ENCODE measurements at places on chromosomes 6 and 20. TPM values are rescaled to one million over a fixed set of nuclear protein-coding genes. Genes with fewer than 3 reads are reported as not detected.
A peak's percentile ranks its signal among the peaks of the same experiment; 100 is the strongest.

- no peak for DNase-seq
Measured at GRCh38 chr6:73329201-73329600, 24.9 kb downstream of the DPPA5 start.

DNA sequence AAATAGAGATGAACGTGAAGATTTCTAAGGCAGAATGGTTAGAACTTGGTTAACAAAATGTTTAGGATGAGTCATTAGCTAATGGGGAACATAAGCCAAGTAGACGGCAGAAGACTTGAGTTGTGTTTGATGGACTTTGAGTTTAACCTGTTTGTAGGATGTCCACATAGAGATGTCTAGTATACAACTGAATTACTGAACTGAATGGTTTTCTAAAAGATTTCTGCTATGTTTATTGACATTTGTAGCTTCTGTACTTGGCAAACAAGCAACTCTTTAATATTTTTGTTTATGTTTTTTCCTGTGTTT is 54.5 kb upstream of the DYNLRB1 start:
- peak; percentile 23 for DNase-seq

DNA sequence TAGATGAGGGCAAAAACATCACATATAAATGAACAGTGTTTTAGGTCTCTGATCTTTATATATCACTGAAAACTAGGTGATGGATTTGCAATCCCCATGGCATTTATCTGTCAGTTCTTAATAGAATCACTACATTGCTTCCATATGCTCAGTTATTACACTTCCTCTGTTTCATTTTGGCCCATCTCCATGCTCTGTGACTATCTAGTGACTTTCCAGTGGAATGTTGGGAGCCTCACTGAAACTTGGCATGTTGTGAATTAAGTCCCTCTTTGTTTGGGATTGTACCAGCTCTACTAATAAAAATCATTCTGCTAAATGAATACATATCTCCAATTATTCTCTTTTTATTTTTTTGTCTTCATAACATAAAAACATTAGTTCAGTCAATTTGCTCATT is 226.1 kb upstream of the CEP162 start:
- peak; percentile 63 for DNase-seq

GRCh38 chr6:21274851-21275250 is 318.7 kb upstream of the SOX4 start:
- no peak for DNase-seq

DNA sequence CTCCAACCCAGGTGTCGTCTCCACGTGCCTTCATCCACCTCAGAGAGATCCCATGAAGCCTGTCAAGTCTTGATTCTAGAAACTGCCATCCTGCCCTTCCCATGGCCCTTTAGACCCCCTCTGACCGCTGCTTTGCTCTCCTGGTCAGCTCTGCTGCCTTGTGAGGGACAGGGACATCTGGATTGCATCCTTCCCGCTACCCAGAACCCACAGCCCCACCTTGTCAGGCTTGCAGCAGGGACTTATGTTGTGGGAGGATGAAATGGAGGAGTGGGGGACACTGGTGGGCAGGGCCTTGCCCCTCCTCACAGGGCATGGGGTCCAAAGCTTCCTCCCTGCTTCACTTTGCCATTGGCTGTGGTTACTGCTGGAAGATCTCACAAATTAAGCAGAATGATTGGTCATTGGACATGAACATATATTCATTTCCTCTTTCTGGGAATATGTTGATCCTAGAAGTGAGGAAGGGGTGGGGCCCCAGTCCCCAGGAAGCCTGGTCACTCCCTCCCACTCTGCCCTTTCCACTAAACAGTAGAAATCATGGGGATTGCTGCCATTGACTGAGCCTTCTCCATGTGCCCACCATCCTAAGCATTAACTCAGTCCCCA is 4.5 kb downstream of the GLP1R start:
- DNase-seq = no peak

GRCh38 chr20:4069751-4070150 is 54.4 kb upstream of the RNF24 start:
- peak; percentile 70 for DNase-seq

DNA sequence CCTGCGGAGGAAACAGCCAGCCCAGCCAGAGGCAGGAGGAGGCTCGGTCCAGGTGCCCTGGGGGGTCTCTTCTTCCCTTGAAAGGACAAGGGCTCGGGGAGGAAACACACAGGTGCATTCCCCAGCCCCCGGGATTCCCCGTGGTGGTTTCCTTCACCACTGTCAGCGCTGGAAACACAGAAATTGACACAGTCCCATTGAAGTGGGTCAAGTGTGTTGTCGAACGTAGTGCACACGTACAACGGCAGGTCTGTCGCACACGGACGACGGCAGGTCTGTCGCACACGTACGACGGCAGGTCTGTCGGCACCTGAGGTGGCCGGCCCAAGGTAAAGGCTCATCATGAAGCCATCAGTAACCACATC is 80.9 kb downstream of the DLL1 start:
- no peak for DNase-seq

DNA sequence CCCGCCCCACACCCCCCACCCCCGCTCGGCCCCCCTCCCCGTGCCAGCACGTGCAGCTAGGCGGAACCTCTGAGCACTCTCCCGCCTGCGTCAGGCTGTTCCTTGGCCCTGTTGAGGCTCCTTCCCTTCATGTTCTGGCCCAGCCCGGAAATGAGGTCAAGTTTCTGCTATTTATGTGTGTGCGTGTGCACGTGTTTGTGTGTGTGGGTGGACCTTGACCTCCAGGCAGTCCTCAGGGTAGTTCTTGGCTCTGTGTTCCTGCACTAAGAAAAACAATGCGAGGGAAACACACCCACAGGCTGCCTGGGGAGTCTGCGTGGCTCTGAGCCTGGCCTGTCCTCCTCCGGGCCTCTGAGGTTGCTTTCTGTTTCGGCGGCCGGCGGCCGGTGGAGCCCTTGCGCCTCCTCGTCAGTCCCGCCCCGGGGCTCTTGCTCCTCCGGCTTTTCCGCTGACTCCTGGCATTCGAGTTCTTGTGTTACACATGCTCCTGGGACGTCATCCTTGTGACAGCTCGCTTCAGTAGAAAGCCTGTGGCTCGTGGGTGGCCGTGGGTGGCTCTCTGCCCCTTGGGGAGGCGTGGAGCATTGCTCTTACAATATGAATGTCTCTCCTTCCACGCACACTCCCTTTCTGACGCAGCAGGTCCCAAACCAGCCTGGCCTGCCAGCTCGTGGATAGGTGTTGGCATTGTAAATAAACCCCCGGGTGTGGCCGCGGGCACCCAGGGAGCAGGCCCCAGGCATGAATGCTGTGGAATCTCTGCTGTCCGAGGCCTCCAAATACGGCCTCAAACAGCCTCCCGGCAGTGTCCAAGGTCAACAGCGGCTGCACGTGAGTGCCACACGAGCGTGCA is 10.0 kb downstream of the SLCO4A1 start:
- peak; percentile 99 for DNase-seq

GRCh38 chr6:63636518-63637021 is 968 bp downstream of the PHF3 start:
- DNase-seq = peak; percentile 69

GRCh38 chr6:157774153-157775135 is 48.6 kb upstream of the SNX9 start:
- no peak for DNase-seq

DNA sequence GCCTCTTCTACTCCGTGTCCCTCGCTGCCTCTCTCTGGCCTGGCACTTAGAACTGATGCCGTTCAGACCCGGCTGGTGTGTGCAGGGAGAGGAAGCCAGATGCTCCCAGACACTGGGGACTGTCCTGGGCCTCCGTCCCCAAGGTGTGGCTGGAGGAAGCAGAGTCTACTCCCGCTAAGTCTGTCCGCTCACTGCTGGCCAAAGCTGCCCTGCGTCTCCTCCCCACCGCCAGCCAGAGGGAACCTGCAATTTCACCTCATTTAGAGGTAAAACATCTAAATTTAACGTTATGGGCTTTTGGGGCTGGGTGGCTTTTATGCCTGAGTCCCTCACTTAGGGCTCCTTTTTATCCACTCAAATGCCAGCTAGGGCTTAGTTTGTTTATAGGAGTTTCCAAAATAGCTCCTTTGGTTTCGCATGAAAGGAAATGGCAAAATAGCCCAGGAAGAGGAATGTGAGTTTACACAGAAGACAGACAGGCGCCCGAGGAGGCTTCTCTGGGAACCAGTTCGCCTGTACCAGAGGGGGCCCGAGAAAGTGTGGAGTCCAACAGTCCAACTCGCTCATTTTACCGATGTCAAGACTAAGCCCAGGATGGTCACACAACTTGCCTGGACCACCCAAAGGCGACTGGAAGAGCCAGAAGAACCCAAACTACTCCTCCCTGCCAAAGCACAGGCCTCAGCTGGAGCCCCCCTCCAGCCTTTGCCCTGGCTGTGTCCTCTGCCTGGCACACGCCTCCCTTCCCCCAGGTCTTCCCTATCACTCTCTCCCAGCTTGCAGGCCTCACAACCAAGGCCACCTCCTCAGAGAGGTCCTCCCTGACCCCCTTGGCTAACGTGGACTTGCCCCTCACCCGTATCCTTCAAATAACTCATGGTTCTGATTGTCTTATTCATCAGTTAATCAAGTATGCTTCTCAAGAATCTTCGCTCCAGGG is 54.5 kb downstream of the RIPOR3 start:
- DNase-seq = no peak

GRCh38 chr6:33985313-33985751 is 160.6 kb downstream of the GRM4 start:
- DNase-seq = no peak

CDH22 gene
- polyA plus RNA-seq = not detected

TFAP2D gene
- not detected for polyA plus RNA-seq

PMEPA1 gene
- polyA plus RNA-seq = 12.5 TPM

SIRPG gene
- not detected for polyA plus RNA-seq

DAAM2 gene
- 1.8 TPM for polyA plus RNA-seq

PKIG gene
- 46.0 TPM for polyA plus RNA-seq

LPA gene
- polyA plus RNA-seq = not detected

TCF21 gene
- 4.0 TPM for polyA plus RNA-seq

Measured in GM23248 (cell line).